ENCODE measurements at places on chromosomes 2 and 18.

DNA sequence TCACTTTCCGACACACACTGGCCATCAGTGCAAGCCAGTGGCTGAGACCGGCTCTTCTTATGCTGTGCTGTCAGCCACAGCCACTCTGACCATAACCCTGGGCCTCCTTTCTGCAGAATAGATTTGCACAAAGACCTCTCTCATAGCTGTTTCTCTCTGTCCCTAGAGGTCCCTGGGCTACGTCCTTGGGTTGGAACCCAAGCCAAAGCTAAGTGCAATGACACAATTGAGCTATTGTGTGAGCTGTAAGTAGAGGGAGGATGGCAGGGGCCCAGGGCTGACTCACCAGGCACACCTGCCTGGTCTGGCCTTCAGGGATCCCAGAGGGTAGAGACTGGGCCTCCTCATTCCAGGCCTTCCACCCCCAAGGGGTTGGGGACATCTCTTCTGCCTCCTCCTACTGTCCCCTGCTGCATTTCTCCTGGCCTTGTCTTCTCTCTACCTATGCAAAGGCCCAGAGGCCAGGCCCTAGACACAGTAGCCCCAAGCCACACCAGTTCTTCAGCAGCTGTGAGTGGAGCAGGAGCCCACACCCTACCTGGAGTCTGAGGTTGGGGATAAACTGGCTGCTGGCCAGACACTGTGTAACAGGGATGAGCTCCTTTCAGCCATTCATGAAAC, 174.6 kb downstream of the NCK2 start:
- no peak for DNase-seq

GRCh38 chr18:13112982-13113381, 105.6 kb upstream of the LDLRAD4 start:
- no peak for DNase-seq

DNA sequence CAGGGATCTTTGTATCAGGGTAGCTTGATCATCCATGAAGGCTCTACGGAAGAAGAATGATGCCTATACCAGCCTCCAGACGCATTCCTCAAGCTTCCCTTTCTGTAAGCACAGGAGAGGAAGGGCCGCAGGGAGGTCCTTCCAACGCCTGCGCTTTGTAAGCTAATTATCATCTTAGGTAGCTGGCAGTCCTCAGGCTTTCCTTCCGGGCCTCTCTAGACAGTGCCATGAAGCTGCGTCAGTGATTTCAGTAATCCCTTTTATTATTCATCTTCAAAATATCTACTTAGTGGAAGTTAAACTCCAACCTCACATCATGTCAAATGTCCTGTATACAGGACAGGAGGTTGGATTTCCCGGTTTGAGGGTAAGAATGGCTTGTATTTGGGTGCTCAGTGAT, 92.3 kb downstream of the ETAA1 start:
- no peak for DNase-seq

GRCh38 chr18:67068608-67069007, 447.9 kb downstream of the DSEL start:
- no peak for DNase-seq

- no peak for DNase-seq
Observed at GRCh38 chr2:85327160-85327821, 498 bp downstream of the TGOLN2 start.

DNA sequence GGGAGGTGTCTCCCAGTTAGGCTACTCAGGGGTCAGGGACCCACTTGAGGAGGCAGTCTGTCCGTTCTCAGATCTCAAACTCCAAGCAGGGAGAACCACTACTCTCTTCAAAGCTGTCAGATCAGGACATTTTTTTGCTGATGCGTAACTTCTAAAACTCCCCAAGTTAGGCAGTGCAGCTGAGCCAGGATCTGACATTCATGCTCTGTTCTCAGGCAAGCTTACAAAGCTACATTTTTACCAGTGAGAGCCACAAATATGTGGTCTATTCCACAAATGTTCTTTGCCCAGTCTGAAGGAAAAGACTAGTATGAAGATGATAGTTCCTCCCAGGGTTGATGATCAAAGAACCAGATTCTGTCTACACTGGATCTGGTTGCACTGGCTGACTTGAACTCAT, 184.1 kb downstream of the MTCL1 start:
- DNase-seq, result no peak

DNA sequence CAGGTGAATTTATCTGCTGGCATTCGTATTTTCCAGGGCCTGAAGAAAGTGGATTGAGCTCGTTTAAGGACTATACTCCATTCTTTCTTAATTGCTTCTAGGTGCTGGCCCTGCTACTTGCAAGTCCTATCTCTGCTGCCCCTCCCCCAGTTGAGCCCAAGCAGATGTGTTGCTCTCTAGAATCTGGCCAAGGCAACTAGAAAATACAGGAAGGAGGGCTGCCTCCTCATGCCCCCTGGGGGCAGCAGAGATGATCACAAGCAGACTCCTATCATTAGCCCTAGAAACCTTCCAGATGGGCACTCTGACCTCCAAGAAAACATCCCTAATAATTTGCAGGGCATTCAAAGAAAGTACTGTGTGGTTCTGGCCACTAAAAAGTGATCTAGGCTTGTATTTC, 72.5 kb upstream of the CYP26B1 start:
- DNase-seq, result no peak

DNA sequence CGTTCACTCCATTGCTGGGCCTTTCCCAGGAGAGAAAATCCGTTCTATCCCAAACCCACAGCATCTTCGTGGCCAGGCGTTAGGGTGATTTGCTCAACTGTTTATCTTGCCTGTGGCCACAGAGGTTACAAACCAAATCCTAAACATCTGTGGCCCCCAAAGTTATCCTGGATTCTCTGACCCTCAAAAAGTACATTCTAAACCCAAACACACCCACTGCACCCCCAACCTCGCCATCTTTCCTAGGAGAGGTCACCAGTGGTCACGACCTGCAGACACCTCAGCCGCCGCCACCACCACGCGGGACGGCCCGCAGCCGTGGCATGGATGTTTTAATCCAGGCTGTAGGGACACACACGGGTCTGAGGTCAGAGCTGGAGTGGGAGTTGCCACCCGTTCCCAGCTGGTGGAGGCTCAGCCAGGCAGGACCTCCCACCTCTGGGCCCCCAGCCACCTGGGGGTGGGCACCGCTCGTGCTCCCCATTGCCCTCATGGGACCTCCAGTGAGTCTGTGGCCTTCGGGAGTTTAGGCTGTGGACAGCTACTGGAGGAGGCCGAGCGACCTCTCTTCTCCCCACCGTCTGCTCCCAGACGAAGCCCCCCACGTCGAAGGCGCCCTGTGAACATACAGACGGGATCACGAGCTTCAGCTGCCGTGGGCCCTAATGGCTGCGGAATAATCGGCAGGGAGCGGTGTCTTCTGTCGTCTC, 72.0 kb downstream of the KCNG2 start:
- DNase-seq, result no peak

DNA sequence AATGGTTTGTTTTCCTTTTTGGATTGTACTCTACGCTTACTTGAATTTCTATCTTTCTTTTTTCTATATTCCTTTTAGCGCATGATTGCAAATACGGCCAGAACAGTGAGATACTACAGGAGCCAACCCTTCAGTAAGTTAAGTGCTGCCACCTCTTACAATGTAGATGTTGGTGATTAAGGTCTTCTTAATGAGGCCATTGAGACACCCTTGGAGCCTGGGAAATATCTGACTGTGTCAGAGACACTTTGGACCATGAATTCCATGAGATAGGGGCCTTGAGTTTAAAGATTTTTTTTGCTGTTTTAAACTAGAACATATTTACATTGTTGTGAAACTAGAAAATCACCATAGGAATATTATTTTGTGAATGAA, 27.1 kb upstream of the MAP3K20 start:
- no peak for DNase-seq
